ENCODE measurements at places on chromosomes 7 and 10.
A peak's percentile ranks its signal among the peaks of the same experiment; 100 is the strongest.

- no peak for DNase-seq
Observed at GRCh38 chr7:102895602-102896001, 17.2 kb upstream of the LRRC17 start.

DNA sequence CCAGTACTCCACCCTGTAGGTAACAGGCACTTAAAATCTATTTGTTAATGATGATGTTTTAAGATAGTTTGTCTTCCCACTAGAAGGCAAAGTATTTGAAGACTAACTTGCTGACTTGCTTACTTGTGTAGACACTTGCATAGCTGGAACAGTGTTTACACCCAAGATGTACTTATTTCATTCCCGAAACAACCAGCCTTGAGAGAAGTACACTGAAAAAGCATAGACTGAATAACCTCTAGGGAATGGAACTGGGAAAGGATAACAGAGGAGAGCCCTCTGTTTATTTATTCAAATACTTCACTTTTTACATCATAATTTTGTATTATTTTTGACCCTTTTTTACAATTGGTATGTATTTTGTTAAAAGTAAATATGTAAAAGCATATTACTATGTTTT, 33.1 kb upstream of the TMEM26 start:
- DNase-seq = no peak

GRCh38 chr10:31036209-31036608, 4.5 kb upstream of the ZNF438 start:
- DNase-seq = no peak

GRCh38 chr7:133095119-133095671, 13.3 kb upstream of the CHCHD3 start:
- no peak for DNase-seq

DNA sequence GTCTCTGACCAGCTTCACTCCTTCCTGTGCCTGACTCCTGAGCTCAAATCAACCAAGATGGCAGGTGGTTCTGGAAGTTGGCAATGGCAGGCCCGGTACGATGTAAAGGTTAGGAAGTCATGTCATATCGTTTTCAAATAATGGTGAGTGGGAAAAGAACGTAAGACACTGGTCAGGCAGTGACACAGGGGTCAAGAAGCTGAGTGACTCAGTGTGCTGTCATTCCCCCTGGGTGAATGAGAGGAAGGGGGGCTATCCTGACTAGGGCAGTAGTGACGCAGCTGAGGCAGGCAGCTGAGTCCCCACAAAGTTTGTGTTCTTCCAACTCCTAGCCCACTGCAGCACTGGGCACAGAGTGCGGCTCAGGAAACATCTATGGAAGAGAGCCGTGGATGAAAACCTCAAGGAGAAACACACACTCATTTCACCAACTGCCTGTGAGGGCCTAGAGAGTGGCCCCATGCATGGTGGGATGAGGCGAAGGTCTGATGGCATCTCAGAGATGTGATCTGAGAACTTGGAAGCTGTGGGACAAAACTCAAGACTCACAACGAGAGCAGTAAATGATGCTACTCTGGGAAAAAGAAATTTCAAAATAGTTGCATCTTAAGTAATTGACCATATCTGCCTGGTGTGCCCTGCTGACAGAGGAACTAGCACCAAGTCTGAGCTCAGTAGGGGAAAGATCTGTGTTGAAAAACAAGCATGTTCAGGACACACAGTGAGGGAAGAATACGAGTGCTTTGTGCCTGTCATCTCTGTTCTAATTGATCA, 23.2 kb downstream of the CREB3L2 start:
- peak; percentile 86 for DNase-seq

- DNase-seq = no peak
Observed at GRCh38 chr7:90994601-90995000, 269.6 kb upstream of the FZD1 start.

DNA sequence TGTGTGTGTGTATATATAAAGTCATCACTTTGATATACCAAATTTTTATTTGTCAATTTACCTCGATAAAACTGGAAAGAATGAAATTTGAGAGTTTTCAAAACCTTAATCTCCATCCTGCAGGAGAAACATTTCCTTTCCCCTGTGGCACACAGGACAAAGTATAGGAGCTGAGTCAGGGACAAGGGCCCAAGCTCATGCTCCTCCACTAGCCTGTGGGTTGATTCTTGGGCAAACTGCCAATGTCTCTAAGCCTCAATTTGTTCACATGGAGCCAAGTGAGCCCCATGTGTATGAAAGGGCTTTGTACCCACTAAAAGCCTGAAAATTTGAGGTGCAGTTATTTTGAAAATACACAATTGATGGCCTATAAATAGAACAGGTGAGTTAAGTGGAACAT, 60.3 kb upstream of the IL6 start:
- no peak for DNase-seq

DNA sequence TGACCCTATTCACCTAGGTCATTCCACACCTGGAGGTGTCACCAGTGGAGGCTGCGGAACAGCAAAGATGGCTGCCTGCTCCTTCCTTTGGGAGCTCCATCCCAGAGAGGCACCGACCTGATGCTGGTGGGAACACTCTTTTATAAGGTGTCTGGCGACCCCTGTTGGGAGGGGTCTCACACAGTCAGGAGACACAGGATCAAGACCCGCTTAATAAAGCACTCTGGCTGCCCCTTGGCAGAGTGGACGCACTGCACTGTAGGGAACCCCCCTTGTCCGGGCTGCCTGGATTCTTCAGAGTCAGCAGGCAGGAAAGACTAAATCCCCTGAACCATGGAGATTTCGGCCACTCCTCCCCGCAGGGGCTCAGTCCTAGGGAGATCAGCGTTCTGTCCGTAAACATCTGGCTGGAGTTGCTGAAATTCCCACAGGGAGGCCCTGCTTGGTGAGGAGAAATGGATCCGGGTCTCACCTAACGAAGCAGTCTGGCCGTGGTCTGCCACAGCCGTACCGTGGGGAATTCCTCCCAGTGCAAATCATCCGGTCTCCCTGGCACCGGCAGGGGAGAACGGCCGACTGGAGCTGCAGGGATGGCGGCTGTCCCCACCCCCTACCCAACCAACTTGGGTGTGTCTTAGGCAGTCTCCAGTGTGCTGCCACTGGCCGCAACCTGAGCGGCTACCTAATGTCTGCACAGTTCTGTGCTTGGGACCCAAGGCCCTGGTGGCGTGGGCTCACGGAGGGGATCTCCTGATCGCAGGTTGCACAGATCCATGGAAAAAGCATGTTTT, 66.1 kb downstream of the LSMEM1 start:
- no peak for DNase-seq

GRCh38 chr7:27911920-27912319, 172.0 kb downstream of the TAX1BP1 start:
- no peak for DNase-seq
